ENCODE measurements at places on chromosomes 16 and 17.
A peak's percentile ranks its signal among the peaks of the same experiment; 100 is the strongest.

DNA sequence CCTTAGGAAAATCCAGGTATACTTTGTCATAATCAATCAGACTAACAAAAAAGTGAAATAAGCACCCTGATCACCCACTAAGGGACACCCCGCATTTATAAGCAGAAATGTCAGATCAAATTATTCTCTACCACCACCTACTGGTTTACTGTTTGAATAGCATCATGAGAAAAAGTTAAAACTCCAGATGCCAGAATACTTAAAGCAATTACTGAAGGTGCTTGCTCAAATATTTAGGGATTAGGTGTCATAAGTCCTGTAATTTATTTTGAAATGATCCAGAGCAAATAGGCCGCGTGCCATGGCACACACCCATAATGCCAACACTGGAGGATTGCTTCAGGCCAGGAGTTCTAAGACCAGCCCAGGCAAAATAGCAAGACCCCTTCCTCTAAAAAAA, 2.3 kb downstream of the TOP2A start:
- no peak for DNase-seq

GRCh38 chr17:34652021-34652555, 72.7 kb downstream of the TMEM132E start:
- no peak for DNase-seq

DNA sequence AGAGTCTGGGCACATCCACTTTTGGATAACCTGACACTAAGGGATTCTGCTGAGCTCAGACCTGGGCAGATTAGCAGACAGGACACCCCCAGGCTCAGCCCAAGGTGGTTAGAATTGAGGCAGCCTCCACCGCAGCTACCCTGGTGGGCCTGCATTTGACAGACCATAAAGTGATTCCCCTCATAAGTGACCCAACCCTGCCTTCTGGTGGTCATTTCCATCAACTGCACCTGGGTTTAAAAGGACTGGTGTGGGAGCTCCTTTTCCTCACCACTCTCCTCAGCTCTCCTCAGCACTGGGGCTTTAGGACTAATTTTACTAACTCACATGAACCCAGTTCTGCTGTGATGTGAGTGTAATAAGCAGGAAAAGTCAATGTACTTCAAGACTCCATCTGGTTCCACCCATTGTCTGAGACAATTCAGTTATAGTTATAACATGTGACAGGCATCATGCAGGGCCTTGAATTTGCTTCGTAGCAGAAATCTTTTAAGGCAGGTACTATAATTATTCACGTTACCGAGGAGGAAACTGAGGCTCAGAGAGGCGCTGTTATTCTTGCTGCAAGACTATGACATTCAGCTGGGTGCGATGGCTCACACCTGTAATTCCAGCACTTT, 42.5 kb downstream of the MYH3 start:
- DNase-seq = peak; percentile 13

DNA sequence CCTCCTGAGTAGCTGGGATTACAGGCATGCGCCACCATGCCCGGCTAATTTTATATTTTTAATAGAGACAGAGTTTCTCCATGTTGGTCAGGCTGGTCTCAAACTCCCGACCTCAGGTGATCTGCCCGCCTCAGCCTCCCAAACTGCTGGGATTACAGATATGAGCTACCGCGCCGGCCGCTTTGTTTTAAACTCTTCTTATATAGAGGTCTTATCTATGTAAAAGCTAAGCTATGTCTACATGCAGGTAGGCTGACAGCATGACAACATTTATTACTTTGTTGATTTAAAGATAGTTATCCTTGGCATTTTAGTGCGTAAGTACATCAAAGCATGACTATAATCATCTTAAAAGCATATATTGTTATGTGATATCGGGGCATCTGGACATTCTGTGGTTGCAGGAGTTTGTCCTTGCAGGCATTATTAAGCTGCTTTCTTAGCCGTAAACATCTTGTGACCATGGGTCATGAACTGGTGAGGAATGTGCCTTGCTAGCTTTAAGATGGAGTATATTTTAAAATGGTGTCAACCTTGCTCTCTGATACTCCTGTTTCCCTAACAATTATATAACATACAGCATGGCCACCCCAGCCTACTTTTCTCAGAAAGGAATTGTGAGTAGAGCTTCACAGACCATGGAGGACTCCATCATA, 45.8 kb upstream of the TAOK1 start:
- DNase-seq = no peak

- no peak for DNase-seq
Measured at GRCh38 chr17:19015428-19015827, 10.9 kb upstream of the FAM83G start.

Measured in activated CD4-positive, alpha-beta T cell treated with anti-CD3 and anti-CD28 coated beads, Interleukin-2, amount 50 U/mL, for 48 hours (primary cell).